ENCODE measurements at places on chromosomes 6 and 20. TPM values are rescaled to one million over a fixed set of nuclear protein-coding genes. Genes with fewer than 3 reads are reported as not detected.

Gene VNN1
- 0.07 TPM for total RNA-seq

Gene SLC35D3
- not detected for total RNA-seq

Gene PROKR2
- total RNA-seq: not detected

GRCh38 chr6:9520417-9521151 lies 894.3 kb downstream of the TFAP2A start:
- peak; percentile 91 for DNase-seq
- peak overlapping the region; percentile 87 for H3K27ac ChIP-seq
- peak overlapping the region; percentile 26 for H3K4me3 ChIP-seq

DNA sequence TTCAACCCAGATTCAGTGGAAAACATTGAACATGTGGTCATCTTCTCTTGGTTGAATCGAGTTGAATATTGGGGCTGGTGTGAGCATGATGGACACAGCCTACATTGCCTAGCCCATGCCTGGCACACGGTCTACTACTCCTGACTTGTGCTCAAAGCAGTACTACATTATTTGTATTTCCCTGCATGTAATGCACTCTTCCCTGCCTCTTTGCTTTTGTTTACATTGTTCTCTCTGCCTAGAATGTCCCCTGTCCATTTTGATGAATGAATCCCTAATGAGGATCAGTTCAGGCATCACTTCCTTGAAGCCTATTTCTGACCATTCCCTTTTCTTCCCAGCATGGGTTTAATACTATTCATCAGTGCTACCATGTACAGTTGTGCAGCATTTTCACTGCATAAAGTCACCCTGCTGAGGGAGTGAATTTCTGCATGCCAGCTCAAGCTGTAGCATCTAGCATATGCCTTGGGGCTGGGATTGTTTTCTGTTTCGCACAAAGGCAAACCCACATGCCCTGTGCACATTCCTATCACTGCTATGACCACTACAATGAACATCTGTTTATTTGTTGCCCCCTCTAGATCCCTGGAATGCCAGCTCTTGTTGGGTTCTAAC lies 75.3 kb upstream of the CCN6 start:
- no peak overlapping the region for H3K27ac ChIP-seq
- peaks cover 7% of the 10 kb centered on the region for H3K4me1 ChIP-seq
- H3K36me3 ChIP-seq: no peaks in the 10 kb centered on the region
- H3K27me3 ChIP-seq: no peaks in the 10 kb centered on the region
- no peak overlapping the region for H3K4me3 ChIP-seq
- no peak for DNase-seq

GRCh38 chr6:36374972-36375371 lies 12.5 kb downstream of the ETV7 start:
- DNase-seq: no peak
- H3K4me1 ChIP-seq: no peaks in the 10 kb centered on the region
- no peaks in the 10 kb centered on the region for H3K36me3 ChIP-seq
- H3K4me3 ChIP-seq: no peak overlapping the region
- H3K27ac ChIP-seq: no peak overlapping the region

All from astrocyte (in vitro differentiated cells and primary cell).